Liver (tissue), 10 donors: ENCODE measurements at places on chromosomes 6 and 20. TPM values are rescaled to one million over a fixed set of nuclear protein-coding genes. Genes with fewer than 3 reads are reported as not detected.

DNA sequence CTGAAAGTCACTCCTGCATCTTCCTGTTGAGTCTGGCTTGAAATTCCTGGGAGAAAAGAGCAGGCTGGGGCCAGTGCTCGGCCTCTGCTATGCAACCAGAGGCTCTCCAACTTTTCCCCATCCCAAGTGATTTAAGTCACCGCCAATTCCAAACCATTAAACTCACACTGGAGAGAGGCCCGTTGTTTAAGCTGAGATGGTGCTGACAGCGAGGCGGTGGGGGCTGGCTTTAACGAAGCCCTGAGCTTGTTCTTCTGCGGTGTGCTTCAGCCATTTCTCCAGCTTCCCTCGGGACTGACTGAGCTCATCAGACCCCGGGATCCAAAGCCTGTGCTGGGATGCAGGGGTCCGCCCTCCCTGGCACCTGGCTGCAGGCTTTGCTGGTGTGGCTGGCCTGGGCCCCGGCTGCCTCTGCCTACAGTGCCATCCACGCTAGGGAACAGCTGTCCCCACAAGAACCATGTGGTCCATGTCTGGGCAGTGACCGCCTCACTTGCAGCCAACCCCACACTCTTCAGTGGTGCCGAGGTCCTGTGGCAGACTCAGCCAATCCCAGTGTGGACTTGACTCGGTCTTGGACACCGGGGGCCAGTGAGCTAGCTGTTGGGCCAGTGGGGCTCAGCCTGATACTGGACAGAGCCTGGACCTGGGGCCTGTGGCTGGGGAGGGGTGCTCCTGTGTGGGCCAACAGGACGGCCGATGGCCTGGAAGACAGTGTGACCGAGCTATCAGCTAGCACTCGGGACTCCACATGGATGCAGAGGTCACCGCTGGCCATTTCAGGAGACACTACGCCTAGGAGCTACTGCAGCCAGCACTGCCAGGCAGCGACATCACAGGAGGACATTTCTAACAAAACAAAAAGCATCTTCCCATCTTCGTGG is 21.2 kb downstream of the RAMACL start:
- no peaks in the 10 kb centered on the region for H3K4me1 ChIP-seq
- DNase-seq, result no peak
- H3K27ac ChIP-seq, result no peak overlapping the region
- no peak overlapping the region for H3K4me3 ChIP-seq
- no peaks in the 10 kb centered on the region for H3K36me3 ChIP-seq
- no peaks in the 10 kb centered on the region for H3K27me3 ChIP-seq

- no peaks in the 10 kb centered on the region for H3K4me1 ChIP-seq
- no peak for DNase-seq
- no peaks in the 10 kb centered on the region for H3K36me3 ChIP-seq
- no peak within 1 kb of the TSS for H3K27ac ChIP-seq
- no peaks in the 10 kb centered on the region for H3K27me3 ChIP-seq
- H3K4me3 ChIP-seq, result no peak within 1 kb of the TSS
Measured at GRCh38 chr6:29368765-29369164, at the start of gene OR5V1. OR5V1 (minus strand) TSS chr6:29368865; CDS start chr6:29356195, 12,670 bp downstream.

DNA sequence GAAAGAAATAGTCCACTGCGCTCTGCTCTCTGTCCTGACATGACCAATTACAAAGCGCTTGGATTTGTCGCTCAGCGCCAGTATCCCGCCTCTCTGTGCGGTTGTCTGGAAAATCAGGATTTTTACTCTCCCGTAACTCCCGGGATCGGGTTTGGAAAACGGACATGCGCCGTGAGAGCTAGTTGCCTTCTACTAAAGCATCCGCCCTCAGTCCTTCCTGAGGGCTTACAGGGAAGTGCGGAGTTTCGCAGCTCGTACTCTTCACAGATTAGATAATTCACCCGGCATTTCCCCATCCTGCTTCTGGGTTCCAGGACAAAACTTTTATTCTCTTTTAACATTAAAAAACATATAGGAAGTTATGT is 427 bp upstream of the MKKS start:
- H3K27ac ChIP-seq, result peak overlapping the region; percentile 98
- H3K36me3 ChIP-seq, result no peaks in the 10 kb centered on the region
- H3K27me3 ChIP-seq, result no peaks in the 10 kb centered on the region
- peak; percentile 86 for DNase-seq
- peak overlapping the region; percentile 91 for H3K4me3 ChIP-seq

DNA sequence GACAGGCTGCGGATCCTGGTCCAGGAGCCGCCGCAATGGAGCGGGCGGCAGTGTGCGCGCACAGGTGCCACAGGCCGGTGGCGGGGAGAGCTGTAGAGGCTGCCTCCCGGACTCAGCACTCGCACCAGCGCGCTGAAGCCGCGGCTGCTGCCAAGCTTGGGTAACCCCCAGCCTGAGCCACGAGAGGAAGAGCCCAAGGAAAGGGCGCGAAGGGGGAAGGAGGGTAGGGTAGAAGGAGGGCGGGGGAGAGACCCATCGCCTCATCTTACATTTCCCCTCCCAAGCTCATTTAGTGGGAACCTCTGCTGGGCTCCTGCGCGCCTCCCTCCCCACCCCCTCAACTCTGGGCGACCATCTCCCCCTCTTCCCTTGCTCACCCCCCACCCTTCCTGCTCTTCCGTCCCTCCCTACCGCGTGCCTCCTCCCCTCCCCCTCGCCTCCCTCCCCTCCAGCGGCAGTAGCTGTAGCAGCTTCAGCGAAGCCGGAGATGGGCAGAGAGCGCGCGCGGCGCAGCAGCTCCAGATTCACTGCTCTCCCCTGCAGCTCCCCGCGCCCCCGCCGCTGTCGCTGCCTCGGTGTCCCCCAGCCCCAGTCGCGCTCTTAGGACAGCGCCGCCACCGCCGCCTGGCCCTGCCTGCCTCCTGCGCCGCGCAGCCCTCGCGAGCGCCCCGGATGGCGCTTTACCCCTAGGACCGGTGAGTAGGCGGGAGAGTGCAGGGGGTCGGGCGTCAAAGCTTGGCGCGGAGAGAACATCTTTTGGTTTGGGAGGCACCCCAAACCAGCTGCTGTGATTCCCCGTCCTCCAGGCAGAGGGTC is at the start of gene FUT9:
Gene FUT9, plus strand, starts transcription at position 457 of the 816 bp plus-strand sequence. CDS start 187,182 bp downstream, outside the sequence.
- peaks cover 8% of the 10 kb centered on the region for H3K27me3 ChIP-seq
- no peaks in the 10 kb centered on the region for H3K36me3 ChIP-seq
- DNase-seq, result no peak
- H3K4me1 ChIP-seq, result peaks cover 4% of the 10 kb centered on the region
- no peak within 1 kb of the TSS for H3K27ac ChIP-seq
- no peak within 1 kb of the TSS for H3K4me3 ChIP-seq

DNA sequence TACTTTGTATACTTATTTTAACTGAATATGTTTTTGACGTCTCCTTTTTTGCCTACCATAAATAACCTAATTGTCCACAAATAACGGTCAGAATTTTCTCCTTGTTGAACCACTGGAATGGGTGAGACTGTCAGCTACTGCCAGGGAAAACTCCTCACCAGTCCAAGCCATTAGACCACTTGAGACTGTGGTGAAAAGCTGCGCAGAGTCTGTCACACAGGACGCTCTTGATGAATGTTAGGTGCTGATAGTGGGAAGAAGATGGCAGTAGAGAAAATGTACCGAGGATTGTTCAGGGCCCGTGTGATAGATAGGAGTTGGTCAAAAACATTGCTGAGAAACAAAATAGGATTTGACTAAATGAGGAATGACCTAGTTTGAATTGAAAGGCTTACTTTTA is 75.6 kb upstream of the KIF25 start:
- H3K36me3 ChIP-seq, result peaks cover 5% of the 10 kb centered on the region
- DNase-seq, result no peak
- no peaks in the 10 kb centered on the region for H3K27me3 ChIP-seq
- no peaks in the 10 kb centered on the region for H3K4me1 ChIP-seq

DNA sequence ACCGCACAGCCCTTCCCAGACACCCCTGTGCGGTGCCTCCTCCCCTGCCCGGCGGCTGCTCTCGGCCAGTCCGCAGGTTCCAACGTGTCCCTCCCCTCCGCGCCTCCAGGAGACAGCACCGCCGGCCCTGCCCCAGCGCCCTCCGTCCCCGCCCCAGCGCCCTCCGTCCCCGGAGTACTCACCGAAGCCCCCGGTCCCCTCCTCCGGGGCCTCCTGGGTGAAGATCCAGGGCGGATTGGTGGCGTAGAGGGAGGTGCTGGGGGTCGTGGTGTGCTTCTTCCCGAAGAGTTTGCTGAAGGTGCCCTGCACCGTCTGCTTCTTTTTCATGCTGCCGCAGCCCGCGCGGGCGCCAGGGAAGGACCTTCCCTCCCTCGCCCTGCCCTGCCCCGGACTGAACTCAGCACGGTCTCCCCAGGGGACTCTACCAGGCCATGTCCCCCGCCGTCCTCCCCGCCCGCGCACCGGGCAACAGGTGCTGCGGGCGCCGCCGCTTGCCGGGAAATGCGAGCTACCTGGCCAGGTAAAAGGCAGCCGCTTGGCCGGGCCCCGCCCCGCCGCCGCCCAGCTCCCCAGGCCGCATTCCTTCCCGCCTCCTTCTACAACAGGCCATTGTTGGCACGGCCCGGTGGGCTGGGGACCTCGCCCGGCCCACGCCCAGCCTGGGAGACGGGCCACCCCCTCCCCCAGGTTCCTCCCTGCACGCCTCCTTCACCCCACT is at the start of gene C6orf132:
Gene C6orf132, minus strand, starts transcription at position 503 of the 718 bp plus-strand sequence. Its CDS starts 176 bp downstream, at position 327.
- no peak for DNase-seq
- H3K4me1 ChIP-seq, result peaks cover 2% of the 10 kb centered on the region
- H3K27me3 ChIP-seq, result no peaks in the 10 kb centered on the region
- H3K36me3 ChIP-seq, result no peaks in the 10 kb centered on the region
- no peak within 1 kb of the TSS for H3K4me3 ChIP-seq

GRCh38 chr20:58021481-58021880 is 207.0 kb downstream of the ANKRD60 start:
- no peaks in the 10 kb centered on the region for H3K36me3 ChIP-seq
- H3K27me3 ChIP-seq, result peaks cover 2% of the 10 kb centered on the region
- DNase-seq, result no peak
- H3K4me3 ChIP-seq, result no peak overlapping the region
- no peaks in the 10 kb centered on the region for H3K4me1 ChIP-seq

Gene GABBR1
- 1.4 TPM for total RNA-seq
